Stimulated activated CD8-positive, alpha-beta memory T cell treated with anti-CD3 and anti-CD28 coated beads, Interleukin-4, amount 100 ng/mL, for 1 hour (primary cell): ENCODE measurements at places on chromosomes 7 and 10.
A peak's percentile ranks its signal among the peaks of the same experiment; 100 is the strongest.

DNA sequence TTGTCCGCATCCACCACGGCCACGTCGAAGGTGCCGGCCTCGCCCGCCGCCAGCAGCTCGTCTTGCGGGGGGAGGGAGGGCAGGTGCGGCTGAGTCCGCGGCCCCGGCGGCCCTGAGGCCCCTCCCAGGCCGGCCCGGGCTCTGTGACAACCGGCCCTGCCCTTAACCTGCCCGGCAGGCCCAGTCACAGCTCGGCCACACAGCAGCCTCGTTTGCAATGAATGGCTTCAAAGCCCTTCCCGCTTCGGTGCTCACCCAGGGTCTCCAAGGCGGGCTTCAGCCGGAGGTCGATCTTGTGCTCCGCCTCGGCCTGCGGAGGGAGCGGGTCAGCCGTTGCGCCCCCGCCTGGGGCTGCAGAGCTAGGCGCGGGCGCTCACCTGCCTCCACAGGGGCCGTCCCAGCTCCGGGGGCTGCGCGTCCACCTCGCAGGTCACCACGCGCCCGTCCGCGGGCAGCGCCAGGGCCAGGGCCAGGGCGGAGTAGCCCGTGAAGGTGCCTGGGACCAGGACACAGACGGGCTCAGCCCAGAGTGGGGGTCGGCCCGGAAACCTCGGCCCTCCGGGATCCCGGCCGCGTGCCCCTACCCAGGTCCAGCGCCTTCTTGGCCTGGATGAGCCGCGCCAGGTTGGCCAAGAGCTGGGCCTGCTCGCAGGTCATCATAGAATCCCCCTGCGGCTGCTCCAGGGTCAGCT, 928 bp downstream of the COMTD1 start:
- no peak for DNase-seq

- DNase-seq: no peak
Observed at GRCh38 chr10:8078027-8078426, 23.5 kb downstream of the GATA3 start.

GRCh38 chr10:8053446-8054243, 843 bp upstream of the GATA3 start:
- DNase-seq: peak; percentile 88

GRCh38 chr7:39921506-39922175, 28.4 kb upstream of the CDK13 start:
- DNase-seq: no peak

DNA sequence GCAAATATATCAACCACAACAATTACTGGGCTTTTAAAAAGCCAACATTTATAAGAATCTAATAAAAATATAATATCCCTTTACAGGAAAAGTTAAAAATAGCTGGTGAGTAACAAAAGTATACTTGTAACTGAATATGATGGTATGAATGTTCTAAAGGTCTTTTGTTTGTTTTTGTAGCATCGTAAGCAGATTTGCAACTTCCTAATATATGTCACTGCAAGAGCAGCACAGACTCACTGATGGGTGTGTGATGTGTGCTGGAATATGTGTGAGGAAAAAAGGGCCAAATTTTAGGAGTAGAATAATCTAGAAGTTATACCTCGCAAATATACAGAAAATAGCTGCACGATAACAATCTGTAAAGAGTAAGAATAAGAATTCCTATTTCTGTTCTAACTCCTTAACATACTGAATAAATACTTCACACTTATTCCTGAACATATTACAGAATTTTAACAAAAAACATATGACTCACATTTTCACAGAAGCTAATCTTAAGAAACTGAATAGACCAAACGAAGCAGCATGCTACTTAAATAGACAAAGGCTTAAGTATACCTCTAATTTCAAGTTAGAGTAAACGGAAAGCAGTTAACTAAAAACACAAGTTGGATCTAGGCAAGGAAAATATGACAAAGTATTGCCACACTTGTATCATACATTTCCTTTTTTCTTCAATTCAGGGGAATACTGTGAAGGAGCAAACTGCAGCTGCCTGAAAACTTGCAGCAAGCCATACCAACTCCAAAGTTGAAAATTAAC, 9.6 kb downstream of the ETV1 start:
- no peak for DNase-seq

- no peak for DNase-seq
Observed at GRCh38 chr10:69464801-69465401, 13.6 kb downstream of the TSPAN15 start.

DNA sequence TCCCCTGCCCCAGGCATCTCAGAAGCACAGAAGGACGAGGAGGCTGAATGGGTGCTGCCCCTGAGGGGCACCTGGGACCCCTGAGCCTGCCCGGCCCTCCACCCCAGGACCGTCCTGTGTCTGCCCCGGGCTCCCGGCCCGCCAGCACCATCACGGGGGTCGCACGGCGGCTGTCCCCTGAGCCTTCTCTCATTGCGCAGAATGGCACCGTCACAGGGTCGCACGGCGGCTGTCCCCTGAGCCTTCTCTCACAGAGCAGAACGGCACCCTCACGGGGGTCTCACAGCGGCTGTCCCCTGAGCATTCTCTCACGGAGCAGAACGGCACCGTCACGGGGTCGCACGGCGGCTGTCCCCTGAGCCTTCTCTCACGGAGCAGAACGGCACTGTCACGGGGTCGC, 31.5 kb downstream of the FAM20C start:
- DNase-seq: no peak

DNA sequence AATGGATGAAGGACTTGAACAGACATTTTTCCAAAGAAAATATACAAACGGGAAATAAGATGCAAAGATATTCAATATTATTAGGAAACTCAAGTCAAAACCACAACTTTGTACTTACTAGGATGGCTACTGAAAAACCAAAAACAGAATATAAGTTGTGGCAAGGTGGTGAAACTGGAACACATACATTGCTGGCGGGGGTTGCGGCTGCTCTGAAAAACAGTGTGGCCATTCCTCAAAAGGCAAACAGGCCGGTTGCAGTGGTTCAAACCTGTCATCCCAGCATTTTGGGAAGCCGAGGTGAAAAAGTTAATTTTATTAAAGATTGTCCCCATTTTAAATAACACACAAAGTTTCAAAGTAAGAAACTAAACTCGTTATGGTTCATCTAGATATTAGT, 9.9 kb upstream of the ZNF713 start:
- DNase-seq: no peak

DNA sequence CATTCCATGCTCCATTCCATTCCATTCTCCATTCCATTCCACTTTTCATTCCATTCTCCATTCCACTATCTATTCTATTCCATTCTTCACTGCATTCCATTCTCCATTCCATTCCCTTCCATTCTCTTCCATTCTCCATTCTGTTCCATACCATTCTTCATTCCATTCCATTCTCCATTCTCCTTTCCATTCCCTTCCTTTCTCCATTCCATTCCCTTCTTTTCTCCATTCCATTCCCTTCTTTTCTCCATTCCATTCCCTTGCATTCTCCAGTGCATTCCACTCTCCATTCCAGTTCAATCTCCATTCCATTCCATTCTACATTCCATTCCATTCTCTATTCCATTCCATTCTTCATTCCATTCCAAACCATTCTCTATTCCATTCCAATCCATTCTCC, 80.3 kb downstream of the NSUN6 start:
- DNase-seq: no peak
